ENCODE measurements at places on chromosomes 3 and 15.

DNA sequence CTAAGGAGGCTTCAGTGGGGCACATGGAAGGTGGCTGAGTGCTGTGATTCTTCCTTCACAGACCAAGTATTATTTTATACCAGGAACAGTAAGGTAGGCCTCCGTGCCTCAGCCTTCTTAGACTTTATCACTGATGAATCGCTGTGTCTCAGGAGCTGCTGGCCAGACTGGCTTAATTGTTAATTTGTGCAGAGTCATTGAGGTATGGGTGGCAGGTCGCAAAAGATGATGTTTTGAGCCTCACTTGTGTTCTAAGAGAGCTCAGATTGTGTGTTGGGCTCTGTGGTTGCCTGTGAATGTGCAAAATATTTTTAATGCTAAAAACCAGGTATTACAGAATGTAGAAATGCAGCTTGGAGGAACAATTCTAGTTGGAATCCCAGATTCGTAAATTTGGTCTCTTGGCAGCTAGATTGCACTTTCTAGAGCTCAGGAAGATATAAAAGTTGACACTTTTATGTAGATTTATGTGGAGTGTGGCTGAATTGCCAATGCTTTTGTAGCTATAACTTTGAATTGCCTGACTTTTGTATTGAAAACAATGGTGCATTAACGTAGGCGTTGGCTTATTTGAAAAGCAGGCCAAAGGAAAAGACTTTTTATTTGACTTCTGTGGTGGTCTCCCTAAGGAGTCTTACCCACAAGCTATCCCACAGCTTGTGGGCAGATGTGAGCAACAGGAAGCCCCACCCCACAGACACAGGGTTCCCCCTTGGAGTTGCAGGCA, 53.4 kb downstream of the LARS2 start:
- DNase-seq, result no peak

DNA sequence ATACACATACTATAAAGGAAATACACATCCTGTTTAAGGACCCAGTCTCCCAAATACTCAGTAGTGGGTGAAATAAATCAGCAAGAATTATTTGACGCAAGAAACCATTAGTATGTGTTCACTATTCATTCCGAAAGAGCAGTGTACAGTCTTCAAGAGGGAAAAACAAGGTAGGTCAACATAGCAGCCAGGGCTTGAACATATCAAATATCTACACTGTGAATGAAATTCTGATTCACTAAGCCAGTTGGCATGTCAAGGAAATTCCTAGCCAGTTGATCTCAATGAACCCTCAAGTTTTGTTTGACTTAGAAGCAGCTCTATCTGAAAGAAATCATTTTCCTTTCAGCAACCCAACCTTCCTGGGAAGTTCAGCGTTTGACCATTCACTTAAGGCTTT, 99.0 kb downstream of the CNTN3 start:
- DNase-seq, result no peak

DNA sequence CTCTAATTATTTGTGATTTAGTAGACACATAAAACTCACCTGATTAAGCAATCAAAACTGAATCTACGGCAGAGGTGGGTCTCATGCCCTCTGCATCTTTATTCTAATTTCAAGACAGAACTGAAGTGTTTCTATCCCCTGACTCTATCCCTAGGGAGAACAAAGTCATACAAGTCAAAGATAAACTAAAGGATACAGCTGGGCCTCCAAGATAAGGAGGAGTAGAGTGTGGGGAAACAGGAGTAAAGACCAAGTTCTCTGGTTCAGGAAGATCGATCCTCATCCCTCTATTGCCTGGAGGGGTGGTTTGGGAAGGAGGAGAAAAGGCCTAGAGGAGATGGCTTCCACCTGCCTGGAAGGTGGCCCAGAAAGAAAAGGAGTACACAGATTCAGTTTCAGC, 58.7 kb upstream of the BBX start:
- no peak for DNase-seq

DNA sequence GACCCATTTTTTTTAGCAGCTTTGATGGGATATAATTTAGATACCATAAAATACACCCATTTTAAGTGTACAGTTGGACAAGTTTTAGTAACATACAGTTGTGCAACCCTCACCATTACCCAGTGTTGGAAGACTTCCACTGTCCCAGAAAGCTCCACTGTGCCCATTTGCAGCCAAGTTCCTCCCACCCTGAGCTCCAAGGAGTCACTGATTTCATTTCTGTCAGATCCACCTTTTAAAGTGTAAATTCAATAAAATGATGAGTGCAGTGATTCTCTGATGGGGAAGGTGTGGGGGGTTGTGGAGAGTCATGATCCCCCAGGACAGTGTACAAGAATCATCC, 93.2 kb upstream of the IGF1R start:
- no peak for DNase-seq

DNA sequence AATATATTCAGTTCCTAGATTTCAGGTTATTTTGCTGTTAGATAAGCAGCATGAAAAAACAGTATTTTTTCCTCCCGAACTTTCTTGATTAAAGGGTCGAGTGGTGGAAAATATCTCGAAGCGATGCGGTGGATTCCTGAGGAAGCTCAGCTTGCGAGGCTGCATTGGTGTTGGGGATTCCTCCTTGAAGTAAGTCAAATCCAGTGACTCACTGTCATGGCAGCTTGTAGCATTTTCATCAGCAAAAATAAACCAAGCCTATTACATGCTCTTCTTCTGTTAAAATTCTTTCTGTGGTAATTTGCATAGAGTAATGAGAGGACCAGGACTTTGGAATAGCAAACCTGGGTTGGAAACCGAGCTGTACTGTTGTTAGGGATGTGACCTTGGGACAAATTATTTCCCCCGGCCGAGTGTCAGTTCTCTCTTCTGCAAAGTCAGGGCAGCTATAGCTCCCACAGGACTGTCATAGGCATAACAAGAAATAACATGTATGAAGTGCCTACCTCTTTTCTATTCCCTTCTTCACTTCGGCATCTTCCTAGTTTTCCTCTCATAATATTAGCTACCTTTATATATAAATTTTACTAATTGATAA, 75.6 kb downstream of the UBP1 start:
- DNase-seq, result no peak

- DNase-seq, result no peak
Observed at GRCh38 chr3:167372138-167372537, 8.0 kb downstream of the ZBBX start.

GRCh38 chr3:68620211-68620610, 312.1 kb downstream of the TAFA4 start:
- no peak for DNase-seq

- DNase-seq, result no peak
Observed at GRCh38 chr3:30098653-30099455, 507.5 kb upstream of the TGFBR2 start.

DNA sequence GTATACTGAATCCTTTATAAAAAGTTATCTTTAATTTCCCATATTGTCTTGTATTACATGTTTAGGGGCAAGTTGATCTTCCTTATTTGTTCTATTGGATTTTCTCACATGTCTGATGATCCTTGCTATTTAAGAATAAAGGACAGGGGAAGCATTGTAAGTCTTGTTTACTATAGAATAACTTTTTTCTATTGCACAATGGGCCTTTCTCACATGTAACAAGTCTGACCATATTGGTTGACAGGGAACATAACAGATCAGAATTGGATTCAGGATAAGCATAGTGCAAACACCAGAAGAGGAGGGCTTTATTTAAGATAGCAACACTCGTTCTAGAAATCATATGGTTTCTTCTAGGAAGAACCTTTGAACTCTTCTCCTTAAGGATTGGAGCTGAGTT, 257.9 kb upstream of the RBMS3 start:
- no peak for DNase-seq

DNA sequence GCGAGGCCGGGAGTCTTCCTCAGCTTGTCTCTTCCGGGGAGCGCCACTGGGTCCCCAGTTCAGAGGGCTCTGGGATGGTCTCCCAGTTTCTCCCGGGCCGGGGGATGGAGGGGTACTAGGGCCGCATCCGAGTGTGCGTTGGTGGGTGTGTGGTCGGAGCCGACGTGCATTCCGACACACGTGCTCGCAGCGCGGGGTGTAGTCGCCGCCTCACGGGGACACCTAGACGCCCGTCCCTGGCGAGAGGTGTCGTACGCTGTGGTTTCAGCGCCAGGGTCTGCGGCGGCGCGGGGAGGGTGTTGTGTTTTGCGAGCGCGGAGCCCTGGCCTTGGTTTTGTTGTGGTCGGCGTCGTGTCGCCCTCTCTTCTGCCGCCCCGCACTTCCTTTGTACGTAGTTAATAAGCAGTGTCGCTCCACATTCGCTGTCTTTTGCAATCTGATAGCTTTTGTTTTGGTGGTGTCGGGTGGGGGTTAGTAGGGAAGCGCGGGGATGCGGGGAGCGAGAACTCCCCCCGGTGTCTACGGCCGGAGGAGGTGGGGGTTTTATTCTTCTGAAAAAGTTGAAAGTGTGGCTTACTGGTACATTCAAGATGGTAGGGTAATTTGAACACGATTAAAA, 2.2 kb downstream of the IGF1R start:
- no peak for DNase-seq

DNA sequence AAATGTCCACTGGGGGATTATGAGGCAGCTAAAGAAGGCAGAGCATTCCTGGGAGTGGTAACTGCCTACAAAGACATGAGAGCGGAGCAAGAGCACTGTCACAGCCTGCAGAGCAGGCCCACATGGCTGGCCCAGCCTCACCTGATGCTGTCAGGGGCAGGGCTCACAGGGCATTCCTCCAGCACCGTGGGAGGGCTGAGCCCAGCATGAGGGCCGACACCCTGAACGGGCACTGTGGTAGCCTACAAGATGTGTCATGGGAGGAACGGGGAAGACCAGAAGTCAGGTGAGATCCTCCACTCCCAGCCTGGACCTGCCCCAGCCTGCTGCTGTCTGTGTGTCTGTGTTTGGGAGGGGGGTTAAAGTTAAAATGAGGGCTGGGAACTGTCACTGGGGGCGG, 30.1 kb downstream of the CCDC12 start:
- DNase-seq, result no peak

GRCh38 chr3:140493271-140493670, 184.6 kb upstream of the TRIM42 start:
- no peak for DNase-seq

DNA sequence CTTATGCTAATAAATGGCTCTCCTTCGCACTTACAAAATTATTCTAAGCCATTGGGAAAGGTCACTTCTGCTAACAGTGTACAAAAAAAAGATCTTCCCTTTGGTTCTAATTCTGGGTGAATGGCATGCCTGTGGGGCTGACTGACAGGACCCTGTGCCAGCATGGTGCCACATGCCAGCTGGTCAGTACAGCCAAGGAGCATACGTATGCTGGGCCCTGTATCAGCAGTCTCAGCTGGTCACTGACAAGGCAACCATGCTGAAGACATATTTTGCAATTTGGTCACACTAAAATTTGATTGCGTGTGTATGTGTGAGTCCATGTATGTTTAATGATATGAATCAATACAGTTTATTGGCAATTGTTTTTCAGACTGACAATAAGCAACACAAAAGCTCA, 246.1 kb downstream of the TBL1XR1 start:
- no peak for DNase-seq

DNA sequence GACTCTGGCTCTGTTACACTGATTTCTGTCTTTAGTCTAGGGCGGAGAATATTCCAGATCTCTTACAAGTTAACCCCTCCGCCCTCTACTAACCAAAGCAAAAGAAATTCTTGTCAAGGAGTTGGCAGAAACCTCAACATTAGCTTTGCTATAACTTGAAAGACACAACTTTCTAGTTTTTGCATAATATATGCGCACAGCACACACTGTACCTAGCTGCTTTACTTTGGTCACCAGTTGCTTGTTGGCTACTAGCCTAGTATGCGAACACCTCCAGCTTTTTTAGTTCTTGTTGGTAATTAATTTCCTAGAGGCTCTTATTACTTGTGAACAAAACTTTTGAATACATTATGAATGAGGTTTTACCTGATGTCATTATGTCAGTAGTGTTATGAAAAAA, 348.8 kb upstream of the C2CD4B start:
- DNase-seq, result no peak

GRCh38 chr3:17645074-17645698, 97.2 kb downstream of the TBC1D5 start:
- no peak for DNase-seq

GRCh38 chr3:25826510-25826909, 36.6 kb downstream of the OXSM start:
- DNase-seq, result no peak

DNA sequence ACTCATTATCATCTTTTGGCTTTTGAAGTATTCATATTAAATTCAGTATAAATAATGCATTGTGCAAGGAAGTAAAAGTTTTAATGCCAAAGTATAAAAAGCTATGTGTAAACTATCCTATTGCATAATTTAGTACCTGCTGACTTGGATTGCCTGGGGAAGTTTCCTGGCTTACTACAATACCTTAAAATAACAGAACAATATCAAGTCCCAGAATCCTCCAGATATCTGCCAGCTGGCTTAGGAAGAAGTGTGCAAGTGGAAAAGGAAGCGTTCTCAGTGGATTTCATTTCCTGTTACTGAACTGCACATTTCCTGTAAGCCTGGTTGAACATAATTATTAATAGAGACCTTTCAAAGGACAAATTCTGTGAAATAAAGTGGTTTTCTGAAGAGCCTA, 236.7 kb downstream of the ADAMTSL3 start:
- DNase-seq, result no peak

DNA sequence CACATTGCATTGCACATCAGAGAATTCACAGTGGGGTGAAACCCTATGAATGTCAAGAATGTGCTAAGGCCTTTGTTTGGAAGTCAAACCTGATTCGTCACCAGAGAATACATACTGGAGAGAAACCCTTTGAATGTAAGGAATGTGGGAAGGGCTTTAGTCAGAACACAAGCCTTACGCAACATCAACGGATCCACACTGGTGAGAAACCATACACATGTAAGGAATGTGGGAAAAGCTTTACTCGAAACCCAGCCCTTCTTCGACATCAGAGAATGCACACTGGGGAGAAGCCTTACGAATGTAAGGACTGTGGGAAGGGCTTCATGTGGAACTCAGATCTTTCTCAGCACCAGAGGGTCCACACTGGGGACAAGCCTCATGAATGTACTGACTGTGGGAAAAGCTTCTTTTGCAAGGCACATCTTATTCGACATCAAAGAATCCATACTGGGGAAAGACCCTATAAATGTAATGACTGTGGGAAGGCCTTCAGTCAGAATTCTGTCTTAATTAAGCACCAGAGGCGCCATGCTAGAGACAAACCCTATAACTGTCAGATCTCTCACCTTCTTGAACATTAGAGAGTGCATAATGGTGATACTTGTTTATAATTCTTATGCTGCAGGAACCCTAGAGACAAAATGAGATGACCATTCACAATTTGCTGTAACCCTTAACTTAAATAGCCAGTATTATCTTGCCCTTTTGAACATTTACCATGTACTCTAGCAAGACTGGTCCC, 9.0 kb downstream of the ZNF662 start:
- no peak for DNase-seq

DNA sequence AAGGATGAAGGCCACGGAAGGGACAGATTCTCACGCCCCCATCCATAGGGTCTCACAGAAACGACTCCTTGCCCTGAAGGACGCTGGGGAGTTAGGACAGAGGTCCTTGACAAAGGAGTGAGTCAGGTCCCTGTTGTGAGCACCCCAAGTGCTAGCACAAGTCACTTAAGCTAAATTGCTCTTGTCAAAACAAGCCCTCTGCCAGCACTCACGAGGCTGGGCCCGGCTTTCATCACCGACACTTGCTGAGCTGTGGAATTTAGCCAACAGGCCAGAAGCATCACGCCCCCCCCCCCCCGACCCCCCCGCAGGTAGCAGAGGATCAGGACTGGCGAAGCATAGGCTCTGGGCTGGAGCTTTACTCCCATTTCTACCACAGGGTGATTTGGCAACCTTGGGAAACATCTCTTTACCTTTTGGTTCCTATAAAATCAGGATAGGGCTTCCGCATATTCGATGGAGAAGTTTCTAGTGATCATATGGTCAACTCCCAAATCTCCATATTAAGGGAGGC, 75.4 kb downstream of the ADCY5 start:
- DNase-seq, result no peak
